ENCODE measurements at places on chromosomes 11 and 22.

GRCh38 chr11:65571940-65572339 lies 398 bp upstream of the FAM89B start:
- DNase-seq = no peak

DNA sequence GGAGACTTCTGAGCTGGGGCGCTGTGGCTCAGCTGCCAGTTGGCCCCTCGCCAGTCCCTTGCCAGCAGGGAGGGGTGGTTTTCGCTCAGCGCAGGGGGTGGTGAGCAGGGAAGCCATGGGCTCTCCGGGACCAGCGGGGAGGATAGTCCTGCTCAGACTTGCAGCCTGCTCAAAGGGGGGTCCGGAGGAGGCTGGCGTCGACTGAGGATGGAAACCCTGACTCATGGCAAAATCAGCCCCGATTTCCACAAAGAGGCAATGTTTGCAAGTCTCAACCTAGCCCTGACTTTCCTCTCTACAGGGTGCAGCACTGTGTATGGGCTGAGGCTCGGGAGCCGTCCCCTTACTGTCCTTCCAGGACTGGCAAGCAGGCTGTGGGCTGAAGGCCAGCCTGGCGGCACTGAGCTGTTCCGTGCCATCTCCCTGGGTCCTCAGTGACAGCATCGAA lies 35.1 kb downstream of the FBLN1 start:
- no peak for DNase-seq

DNA sequence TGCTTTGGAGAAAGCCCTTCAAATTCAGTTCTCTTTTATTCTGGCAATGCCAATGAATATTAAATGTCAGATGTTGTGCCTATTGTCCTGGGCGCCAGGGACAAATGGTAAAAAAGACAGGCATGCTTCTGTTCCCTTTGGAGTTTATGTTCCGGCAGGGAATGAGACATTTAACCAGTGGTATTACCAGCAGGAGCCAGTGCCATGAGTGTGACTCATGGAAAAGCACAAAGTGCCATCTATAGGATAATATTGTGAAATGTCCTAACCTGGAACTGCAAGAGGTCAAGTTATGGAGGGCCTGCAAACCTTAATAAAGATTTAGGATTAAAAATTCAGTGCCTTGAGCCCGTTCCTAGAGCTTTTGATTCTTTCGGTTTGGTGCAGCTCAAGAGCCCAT lies 39.5 kb downstream of the REXO2 start:
- no peak for DNase-seq

DNA sequence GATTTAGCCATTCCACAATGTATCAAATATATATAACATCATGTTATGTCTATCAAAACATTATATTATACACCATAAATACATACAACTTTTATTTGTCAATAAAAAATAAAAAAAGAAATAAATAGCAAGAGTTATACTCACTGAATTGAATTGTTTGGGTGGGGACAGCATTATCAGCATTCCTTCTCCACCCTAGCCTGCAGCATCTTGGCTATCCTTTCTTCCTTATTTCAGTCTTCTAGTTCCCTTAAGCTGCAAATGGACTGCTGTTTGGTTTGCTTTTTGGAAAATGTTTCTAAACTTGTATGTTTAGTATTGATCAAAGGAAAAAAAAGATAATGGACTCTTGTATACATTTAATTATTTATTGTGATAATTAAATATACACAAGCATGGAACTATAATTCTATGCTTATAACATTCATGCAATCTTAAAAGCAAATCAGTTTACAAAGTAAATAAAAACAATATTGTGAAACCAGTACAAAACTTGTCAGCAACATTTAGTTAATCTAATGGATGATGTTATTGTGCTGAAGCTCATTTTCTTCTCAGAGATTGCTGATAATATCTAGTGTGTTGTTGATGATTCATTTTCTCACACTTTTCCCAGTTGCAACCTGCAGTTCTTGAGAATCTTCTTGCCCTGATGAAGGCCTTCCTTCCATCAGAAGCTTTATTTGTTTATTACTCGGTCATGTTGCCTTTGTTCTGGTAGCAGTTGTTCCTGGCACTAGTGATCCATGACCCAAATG lies 5.0 kb downstream of the ARHGAP42 start:
- no peak for DNase-seq

- DNase-seq = no peak
These were observed 54.1 kb downstream of the LIF start for GRCh38 chr22:30192427-30192826.

GRCh38 chr11:533586-534395 lies 1.6 kb downstream of the HRAS start:
- no peak for DNase-seq

GRCh38 chr11:69509846-69510390 lies 28.5 kb downstream of the LINC01488 start:
- no peak for DNase-seq

GRCh38 chr22:20031732-20032406 lies 11.0 kb downstream of the TANGO2 start:
- no peak for DNase-seq

DNA sequence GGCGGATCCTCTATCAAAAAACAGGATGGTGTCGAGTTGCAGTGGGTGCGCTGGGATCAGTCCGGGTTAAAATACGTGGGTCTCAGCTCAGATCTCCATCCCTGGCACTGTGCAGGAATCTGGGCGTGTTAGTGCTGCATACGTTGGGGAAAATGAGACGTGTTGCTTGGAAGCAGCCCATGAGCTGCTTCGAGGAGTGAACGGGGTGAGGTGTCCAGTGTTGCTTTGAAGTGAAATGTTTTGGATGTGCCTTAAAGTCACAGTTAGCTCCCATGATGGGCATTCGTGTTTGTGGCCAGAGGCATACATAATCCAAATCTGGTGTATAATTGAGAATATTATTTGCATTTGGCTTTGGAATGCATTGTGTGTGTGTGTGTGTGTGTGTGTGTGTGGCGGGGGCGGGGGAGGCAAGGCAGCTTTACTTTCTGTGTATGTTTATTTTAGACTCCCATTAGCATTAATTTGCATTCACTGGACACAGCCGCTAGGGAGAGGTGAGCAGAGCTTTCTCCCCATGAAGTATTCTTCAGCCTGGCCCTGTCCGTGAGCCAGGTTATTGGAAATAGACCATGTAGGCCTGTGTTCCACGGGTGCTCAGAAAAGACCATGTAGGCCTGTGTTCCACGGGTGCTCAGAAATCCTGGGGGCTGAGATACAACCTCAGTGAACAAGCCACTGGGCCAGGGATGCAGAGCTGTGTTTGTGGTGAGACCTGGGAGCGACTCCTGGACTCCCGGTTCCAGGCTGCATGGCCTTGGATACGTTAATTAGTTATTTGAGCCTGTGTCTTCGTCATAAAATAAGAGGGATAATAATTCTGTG lies 134.6 kb downstream of the ST3GAL4 start:
- DNase-seq = no peak

- peak; percentile 58 for DNase-seq
These were observed at the start of gene SGSM1 for GRCh38 chr22:24805790-24806662. SGSM1 (plus strand) TSS chr22:24806211; CDS start chr22:24806326, 115 bp downstream.

- DNase-seq = peak; percentile 78
These were observed 15.6 kb downstream of the ARAP1 start for GRCh38 chr11:72736452-72737069.

DNA sequence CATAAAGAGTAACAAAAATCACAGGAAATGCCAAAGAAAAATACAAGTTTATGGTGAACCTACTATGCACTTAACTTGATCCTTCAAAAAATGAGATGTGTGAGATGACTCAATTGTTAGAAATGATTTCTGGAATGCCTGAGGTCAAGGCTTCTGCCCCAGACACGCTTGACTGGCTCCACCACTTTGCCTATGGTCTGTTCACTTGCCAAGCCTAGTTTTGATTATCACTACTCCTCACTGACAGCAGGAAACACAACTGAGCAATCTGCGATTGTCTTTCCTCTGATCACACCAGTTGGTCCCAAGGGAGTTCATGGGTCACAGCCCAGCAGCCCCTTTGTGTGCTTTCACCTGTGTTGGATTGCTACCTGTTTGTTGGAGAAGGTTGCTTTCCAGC lies 20.6 kb upstream of the PRDM10 start:
- peak; percentile 64 for DNase-seq

DNA sequence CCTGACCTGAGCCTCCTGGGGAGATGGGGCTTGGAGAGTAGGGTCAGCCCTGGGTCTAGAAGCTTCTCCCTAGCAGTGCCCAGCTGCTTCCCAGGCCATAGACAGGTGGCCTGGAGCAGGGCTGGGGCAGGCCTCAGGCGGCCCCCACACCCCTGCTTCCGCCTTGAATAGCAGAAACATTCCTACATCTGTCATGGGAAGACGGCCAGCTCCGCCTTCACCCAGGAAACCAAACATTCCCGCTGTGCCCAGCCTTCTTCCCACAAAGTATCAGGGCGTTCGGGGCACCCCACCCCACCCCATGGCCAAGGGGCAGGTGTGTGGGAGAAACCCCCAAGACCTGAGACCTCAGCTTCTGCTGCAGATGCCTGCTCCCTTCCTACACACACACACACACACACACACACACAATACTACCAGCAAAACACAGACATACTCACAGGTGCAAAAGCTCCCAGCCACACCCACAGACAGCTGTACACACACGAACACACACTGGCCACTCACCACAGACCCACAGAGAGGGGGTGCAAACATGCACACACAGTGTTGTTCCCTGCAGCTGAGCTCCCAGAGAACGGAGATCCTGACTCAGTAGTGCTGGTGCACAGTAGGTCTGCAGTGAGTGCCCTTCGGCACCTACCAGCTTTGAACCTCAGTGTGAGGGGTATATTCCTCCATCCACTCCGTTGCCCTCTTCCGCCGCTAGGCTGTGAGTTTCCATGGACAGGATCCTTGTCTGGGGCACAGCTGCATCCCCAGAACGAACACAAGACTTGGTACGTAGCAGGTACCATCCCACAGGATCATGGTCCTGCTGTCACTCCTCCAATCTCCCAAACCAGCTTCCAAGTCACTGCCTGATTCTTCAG lies 37.4 kb downstream of the PDGFB start:
- no peak for DNase-seq

DNA sequence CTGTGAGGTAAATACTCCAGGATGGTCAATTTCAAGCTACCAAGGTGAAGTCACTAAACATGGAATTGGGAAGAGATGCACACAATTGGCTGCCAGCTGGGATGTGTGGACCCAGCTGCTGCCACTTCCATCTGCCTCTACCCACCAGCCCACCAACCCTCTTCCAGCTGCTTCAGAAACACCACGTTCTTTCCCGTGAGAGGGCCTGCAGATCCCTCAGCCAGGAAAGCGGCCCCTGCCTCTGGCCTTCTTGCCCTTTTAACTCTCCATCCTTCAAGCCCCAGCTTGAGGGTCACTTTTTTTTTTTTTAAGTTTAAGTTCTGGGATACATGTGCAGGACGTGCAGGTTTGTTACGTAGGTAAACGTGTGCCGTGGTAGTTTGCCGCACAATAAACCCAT lies 20.0 kb downstream of the PRG3 start:
- no peak for DNase-seq

GRCh38 chr22:32695451-32695891 lies 106.0 kb upstream of the TIMP3 start:
- peak; percentile 53 for DNase-seq

DNA sequence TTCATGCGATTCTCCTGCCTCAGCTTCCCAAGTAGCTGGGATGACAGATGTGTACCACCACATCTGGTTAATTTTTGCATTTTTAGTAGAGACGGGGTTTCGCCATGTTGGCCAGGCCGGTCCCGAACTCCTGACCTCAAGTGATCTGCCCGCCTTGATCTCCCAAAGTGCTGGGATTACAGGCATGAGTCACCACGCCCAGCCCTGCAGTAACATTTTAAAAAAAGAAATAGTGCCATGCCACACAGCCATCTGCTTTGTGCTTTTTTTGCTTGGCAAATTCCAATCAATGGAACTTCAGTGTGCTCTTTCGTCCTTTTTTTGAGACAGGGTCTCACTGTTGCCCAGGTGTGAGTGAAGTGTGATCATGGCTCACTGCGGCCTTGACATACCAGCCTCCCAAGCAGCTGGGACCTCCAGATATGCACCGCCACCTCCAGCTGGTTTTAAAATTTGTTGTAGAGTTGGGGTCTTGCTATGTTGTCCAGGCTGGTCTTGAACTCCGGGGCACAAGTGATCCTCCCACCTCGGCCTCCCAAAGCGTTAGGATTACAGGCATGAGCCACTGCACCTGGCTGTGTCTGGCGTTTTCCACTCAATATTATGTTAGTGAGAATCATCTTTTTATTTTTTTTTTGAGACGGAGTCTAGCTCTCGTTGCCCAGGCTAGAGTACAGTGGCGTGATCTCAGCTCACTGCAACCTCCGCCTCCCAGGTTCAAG lies 1.8 kb upstream of the CHADL start:
- no peak for DNase-seq

GRCh38 chr11:107675902-107676301 lies 36.0 kb downstream of the SLN start:
- DNase-seq = no peak

DNA sequence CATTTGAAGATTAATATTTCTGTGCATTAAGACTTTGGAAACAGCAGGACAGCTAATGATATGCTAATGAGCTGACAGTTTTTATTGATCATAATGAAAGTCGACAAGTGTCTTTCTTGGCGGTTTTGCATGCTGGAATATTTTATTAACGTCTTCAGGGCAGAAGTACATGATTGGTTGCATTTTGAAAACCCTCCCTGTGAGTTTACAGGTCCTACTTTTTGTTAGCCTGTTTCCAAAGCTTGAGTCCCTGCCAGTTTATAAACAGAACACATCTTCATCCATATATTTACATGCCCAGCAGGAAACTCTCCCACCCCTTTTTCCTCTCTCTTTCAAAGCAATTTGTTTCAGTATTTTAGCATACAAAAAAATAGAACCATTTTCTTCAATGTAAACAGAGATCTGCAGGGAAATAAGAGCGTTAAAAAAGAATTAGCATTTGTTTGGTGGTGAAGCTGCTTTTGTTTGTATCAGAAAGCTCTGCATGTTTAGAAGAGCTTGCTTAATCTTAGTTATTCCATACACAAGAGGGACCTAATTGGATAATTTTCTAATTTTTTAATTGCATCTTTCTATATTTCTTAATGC lies 243.6 kb downstream of the NELL1 start:
- DNase-seq = no peak

GRCh38 chr11:76408171-76408965 lies 27.2 kb downstream of the GVQW3 start:
- DNase-seq = no peak

GRCh38 chr11:102781676-102782075 lies 1.2 kb upstream of the MMP10 start:
- DNase-seq = no peak

DNA sequence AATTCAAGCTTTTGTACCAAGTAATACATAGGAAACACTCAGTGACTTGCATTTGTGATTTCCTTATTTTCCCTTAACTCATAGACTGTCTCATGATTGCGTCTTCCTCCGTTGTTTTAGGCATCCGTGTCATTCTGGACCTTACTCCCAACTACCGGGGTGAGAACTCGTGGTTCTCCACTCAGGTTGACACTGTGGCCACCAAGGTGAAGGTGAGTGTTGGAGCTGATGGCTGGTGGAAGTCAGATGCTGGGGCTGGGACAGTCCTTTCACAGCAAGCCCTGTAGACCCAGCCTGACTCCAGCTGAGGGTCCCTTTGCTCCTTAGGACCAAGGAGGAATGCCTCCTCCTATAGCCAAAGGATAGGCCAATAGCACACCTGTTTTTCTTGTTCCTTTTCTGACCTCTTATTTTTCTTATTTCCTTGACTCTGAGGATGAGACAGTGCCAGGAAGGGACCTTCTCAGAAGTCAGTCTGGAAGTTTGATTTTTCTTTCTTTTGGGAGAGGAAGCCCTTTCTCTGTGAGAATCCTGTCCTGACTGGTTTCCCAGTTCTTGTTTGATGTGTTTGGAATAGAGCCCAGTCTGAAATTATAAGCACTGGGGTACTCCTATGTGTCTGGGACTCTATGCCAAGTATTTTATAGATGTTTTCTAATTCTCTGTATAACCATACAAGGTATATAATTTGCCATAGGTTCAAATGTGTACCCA lies 2.2 kb downstream of the SLC3A2 start:
- no peak for DNase-seq

- DNase-seq = no peak
These were observed 3.3 kb upstream of the PICALM start for GRCh38 chr11:86072211-86072610.
